Sigmoid colon (tissue), 7 donors: ENCODE measurements at places on chromosomes 3 and 15. TPM values are rescaled to one million over a fixed set of nuclear protein-coding genes. Genes with fewer than 3 reads are reported as not detected.
A peak's percentile ranks its signal among the peaks of the same experiment; 100 is the strongest.

DNA sequence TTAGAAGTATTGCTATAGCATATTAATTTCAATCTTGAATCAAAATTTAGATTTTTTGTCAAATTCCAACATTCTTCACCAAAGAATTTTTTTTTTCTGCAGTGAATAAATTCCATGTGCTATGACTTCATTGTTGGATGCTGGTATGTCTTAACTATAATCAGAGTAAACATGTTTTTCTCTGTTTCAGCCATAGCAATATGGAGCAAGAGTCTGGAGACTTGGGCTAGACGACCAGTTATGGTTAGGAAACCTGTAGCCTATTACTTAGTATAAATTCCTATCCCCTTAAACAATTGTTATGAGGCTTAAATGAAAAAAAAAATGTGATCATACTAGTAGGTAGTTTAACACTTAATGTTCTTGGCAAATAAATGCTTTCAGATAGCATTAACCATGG is 431.9 kb upstream of the FRG2C start:
- no peaks in the 10 kb centered on the region for H3K4me1 ChIP-seq
- H3K36me3 ChIP-seq = no peaks in the 10 kb centered on the region
- no peak overlapping the region for H3K27ac ChIP-seq
- H3K27me3 ChIP-seq = no peaks in the 10 kb centered on the region
- no peak overlapping the region for H3K4me3 ChIP-seq

- no peaks in the 10 kb centered on the region for H3K27me3 ChIP-seq
- H3K27ac ChIP-seq = no peak overlapping the region
These were observed 887.4 kb downstream of the FHIT start for GRCh38 chr3:60363817-60364216.

GRCh38 chr3:187920913-187921312 is 175.6 kb upstream of the BCL6 start:
- DNase-seq = peak; percentile 83
- H3K27ac ChIP-seq = peak overlapping the region; percentile 52
- no peaks in the 10 kb centered on the region for H3K36me3 ChIP-seq
- H3K27me3 ChIP-seq = no peaks in the 10 kb centered on the region
- H3K4me1 ChIP-seq = peaks cover 15% of the 10 kb centered on the region

- H3K27ac ChIP-seq = no peak overlapping the region
- DNase-seq = no peak
- no peaks in the 10 kb centered on the region for H3K27me3 ChIP-seq
- peaks cover 12% of the 10 kb centered on the region for H3K4me1 ChIP-seq
- no peaks in the 10 kb centered on the region for H3K36me3 ChIP-seq
These were observed 131.4 kb downstream of the ATP1B3 start for GRCh38 chr3:142007710-142008399.

Gene ACKR4
- 0.54 TPM for total RNA-seq

Gene CADPS
- total RNA-seq = 8.2 TPM

DNA sequence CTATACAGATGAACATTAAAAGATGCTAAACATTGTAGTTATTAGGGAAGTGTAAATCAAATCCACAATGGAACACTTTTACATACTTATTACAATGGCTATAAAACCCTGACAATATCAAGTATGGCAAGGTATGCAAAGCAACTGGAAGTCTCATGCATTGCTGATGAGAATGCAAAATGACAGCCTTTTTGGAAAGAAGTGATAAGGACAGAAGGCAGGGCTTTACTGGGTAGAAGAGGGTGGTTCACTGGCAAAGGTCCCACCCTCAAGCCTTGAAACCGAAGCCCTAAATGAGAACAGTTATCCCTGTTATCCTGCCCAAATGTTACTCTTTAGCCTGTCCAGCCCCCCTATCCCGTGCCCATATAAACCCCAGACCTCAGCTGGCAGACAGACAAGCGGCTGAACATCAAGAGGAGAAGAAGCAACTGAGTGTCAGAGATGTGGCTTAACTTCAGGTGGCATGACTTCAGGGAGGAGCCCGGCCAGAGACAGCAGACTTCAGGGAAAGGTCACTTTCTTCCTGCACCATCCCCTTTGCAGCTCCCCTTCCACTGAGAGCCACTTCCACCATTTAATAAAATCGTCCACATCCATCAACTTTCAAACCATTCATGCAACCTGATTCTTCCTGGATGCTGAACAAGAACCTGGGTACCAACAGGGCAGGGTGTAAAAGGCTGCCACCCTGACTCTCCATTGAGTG is 732 bp upstream of the GCSAM start:
- H3K27ac ChIP-seq = no peak overlapping the region
- H3K27me3 ChIP-seq = no peaks in the 10 kb centered on the region
- no peaks in the 10 kb centered on the region for H3K4me1 ChIP-seq
- DNase-seq = no peak
- H3K36me3 ChIP-seq = no peaks in the 10 kb centered on the region
- no peak overlapping the region for H3K4me3 ChIP-seq

Gene SOX14
- total RNA-seq = not detected

Gene CYP1A1
- 4.7 TPM for total RNA-seq

DNA sequence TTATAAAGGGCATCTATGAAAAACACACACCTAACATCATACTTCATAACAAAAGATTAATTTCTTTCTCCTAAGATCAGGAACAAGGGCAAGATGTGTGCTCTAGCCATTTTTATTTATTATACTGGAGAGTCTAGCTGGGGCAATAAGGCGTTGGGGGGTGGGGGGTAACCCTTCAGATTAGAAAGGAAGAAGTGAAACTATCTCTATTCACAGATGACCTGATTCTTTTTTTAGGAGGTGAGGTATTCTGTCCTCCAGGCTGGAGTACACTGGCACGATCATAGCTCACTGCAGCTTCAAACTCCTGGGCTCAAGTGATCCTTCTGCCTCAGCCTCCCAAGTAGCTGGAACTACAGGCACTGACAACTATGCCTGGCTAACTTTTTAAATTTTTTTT is 89.5 kb upstream of the MANF start:
- no peaks in the 10 kb centered on the region for H3K36me3 ChIP-seq
- DNase-seq = no peak
- H3K27me3 ChIP-seq = no peaks in the 10 kb centered on the region
- H3K4me3 ChIP-seq = no peak overlapping the region

DNA sequence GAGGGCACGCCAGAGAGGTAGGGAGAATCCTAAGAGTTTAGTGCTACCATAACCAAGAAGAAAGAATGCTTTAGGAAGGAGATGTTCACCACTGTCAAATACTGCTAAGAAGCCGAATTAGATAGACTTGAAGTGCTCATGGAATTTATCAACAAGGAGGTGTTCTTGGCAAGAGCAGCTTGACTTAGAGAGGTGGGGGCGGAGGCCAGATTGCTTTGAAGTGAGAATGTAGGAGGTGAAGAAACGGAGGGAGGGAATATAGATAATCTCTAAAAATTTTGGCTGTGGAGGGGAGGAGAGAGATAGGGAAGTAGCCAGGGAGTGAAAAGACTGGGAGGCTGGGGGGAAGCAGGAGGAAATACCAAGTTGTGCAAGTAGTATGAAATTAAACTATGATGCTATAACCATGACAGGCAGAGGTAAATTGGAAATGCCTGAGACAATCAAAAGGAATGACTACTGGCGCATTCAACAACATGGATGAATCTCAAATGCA is 35.5 kb downstream of the GADL1 start:
- H3K4me1 ChIP-seq = no peaks in the 10 kb centered on the region
- DNase-seq = no peak
- no peak overlapping the region for H3K27ac ChIP-seq

DNA sequence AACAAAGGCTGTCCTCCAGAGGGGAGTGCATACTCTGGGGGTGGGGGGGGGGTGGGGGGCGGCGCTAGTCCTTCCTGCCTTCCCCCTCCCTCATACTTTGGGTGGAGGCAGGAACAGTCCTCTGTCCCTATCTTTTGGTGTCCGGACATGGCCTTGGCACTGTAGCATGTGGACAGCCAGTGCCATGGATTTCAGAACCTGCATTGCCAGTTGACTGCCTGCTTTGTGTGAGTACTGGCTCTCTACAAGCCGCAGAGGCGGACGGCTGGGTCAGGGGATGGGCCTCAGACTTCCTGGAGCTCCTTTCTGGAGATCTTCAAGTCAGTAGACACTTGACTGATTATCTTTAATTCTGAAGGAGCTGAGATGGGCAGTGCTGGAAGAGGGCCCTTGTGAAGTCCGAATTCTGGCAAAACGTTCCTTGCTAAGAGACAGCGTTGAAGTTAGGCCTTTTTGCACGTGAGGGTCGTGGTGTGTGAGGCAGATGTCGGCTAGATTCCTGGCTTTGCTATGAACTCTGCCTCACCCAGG is 2.5 kb downstream of the CLDN11 start:
- no peak for DNase-seq
- H3K27me3 ChIP-seq = peaks cover 32% of the 10 kb centered on the region
- no peaks in the 10 kb centered on the region for H3K4me1 ChIP-seq
- no peak overlapping the region for H3K4me3 ChIP-seq
- peak overlapping the region; percentile 10 for H3K27ac ChIP-seq
- no peaks in the 10 kb centered on the region for H3K36me3 ChIP-seq

Gene B4GALT4
- 15.8 TPM for total RNA-seq

- no peaks in the 10 kb centered on the region for H3K27me3 ChIP-seq
- DNase-seq = no peak
- peaks cover 6% of the 10 kb centered on the region for H3K4me1 ChIP-seq
- H3K36me3 ChIP-seq = no peaks in the 10 kb centered on the region
- no peak overlapping the region for H3K4me3 ChIP-seq
These were observed 21.3 kb downstream of the GSK3B start for GRCh38 chr3:120072867-120073525.

Gene KNG1
- not detected for total RNA-seq

Gene HRG
- not detected for total RNA-seq

GRCh38 chr3:146145642-146146041 is 15.3 kb downstream of the PLOD2 start:
- DNase-seq = no peak
- no peak overlapping the region for H3K27ac ChIP-seq
- H3K27me3 ChIP-seq = no peaks in the 10 kb centered on the region
- peaks cover 56% of the 10 kb centered on the region for H3K4me1 ChIP-seq
- H3K4me3 ChIP-seq = no peak overlapping the region

DNA sequence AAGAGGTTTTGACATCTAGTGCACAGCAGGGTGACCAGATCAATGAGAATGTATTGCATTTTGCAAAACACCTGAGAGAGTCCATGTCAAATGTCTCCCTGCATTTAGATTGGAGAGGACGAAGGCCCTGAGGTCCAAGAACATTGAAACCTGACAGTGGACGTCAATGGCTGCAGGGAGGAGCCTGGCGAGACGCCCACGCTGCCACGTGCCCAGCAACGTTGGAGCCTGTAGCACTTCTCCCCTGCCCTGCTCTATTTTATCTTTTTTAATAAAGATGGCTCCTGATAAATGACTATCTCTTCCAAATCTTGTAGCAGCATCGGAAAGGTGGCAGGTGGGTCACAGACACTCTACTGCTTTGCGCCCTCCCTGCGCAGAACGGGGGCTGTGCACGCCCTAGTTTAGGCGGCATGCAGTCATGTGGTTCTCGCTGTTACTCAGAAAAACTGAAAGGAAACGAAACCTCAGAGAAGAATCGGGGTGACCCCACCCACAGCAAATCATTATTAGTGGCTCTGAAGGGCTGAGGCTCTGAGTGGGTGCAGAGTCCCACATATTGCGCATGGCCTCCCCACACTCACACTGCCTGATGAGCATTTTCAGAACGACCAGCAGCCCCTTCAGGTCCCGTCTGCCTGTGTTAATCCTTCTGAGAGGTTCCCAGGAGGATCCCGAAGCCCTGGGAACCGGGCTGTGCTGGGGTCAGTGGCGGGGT is 62.5 kb upstream of the TAMM41 start:
- no peak overlapping the region for H3K4me3 ChIP-seq
- peaks cover 4% of the 10 kb centered on the region for H3K27me3 ChIP-seq
- H3K27ac ChIP-seq = no peak overlapping the region
- H3K36me3 ChIP-seq = no peaks in the 10 kb centered on the region
- H3K4me1 ChIP-seq = no peaks in the 10 kb centered on the region

DNA sequence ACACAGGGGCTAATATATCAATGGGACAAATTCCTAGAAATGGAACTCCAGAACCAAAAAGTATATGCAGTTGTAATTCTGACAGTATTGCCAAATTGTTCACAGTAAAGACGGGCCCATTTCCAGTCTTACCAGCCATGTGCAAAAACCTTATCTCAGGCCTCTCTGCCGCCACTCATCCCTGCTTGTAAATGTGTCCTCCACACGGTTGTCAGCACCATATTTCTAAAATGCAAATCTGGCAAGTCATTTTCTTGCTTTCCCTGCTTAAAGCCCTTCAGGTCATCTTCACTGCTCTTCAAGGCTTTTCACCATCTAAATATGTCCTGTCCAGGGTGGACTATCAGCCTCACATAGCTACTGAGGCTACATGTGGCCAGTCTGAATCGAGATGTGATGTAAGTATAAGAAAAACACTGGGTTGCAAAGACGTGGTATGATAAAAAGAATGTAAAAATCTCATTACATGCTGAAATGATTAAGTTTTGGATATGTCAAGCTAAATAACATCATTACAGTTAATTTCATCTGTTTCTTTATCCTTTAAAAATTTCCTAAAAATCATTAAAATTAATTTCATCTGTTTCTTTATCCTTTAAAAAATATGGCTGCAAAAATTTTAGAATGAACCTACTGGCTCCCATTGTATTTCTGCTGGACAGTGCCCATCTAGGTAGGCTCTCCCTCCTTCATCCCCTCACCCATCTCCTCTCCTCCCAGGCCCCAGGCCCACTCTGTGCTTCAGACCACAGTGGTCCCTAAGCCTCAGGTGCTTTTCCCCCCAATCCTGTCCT is 980 bp downstream of the PARP9 start:
- H3K4me3 ChIP-seq = peak overlapping the region; percentile 81
- H3K36me3 ChIP-seq = peaks cover 44% of the 10 kb centered on the region
- no peaks in the 10 kb centered on the region for H3K27me3 ChIP-seq
- H3K27ac ChIP-seq = peak overlapping the region; percentile 93
- H3K4me1 ChIP-seq = no peaks in the 10 kb centered on the region

Gene CTXN2
- total RNA-seq = 0.27 TPM

GRCh38 chr3:52136513-52136912 is 17.7 kb downstream of the POC1A start:
- no peaks in the 10 kb centered on the region for H3K27me3 ChIP-seq
- H3K27ac ChIP-seq = peak overlapping the region; percentile 6
- no peak overlapping the region for H3K4me3 ChIP-seq
- H3K4me1 ChIP-seq = no peaks in the 10 kb centered on the region
- no peaks in the 10 kb centered on the region for H3K36me3 ChIP-seq

GRCh38 chr3:186849374-186849975 is 7.0 kb downstream of the ADIPOQ start:
- no peaks in the 10 kb centered on the region for H3K27me3 ChIP-seq
- H3K4me1 ChIP-seq = no peaks in the 10 kb centered on the region
- no peaks in the 10 kb centered on the region for H3K36me3 ChIP-seq
- DNase-seq = no peak
- H3K27ac ChIP-seq = no peak overlapping the region

Gene SLC22A13
- total RNA-seq = not detected

- H3K4me1 ChIP-seq = peaks cover 68% of the 10 kb centered on the region
- H3K36me3 ChIP-seq = no peaks in the 10 kb centered on the region
- DNase-seq = no peak
- H3K4me3 ChIP-seq = no peak overlapping the region
- H3K27ac ChIP-seq = peak overlapping the region; percentile 85
These were observed 171.6 kb upstream of the TSC22D2 start for GRCh38 chr3:150236316-150237082.

DNA sequence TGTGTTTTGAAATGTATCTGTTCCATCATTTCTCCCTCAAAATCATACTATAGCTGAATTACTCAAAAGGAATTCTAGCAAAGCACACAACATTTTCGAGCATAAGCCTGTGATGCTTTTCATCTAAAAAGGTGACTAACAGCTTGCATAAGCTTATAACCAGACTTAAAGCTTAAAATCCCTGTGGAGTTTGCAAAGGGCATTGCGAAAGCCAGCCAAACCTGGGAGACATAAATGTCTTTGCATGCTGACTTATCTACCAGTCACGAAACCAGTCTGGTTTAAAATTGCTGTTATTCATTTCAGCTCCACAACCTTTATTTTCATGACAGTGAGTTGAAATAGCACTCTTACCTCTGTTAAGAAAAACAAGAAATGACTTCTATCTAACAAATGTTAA is 35.6 kb upstream of the LIPC start:
- H3K36me3 ChIP-seq = no peaks in the 10 kb centered on the region
- H3K27me3 ChIP-seq = no peaks in the 10 kb centered on the region
- no peaks in the 10 kb centered on the region for H3K4me1 ChIP-seq
- no peak overlapping the region for H3K4me3 ChIP-seq
